Parietal lobe (tissue), 2 donors: ENCODE measurements at places on chromosomes 2 and 18. TPM values are rescaled to one million over a fixed set of nuclear protein-coding genes. Genes with fewer than 3 reads are reported as not detected.

The LYG2 gene
- not detected for total RNA-seq

The SP140L gene
- 1.3 TPM for total RNA-seq

The TEX51 gene
- not detected for total RNA-seq

The FAM117B gene
- 51.6 TPM for total RNA-seq

The RPS27A gene
- 452 TPM for total RNA-seq

The ARMC9 gene
- 34.1 TPM for total RNA-seq

The PROKR1 gene
- total RNA-seq, result 2.8 TPM

The PTPN2 gene
- 123 TPM for total RNA-seq
